Endothelial cell of umbilical vein (primary cell): ENCODE measurements at places on chromosomes 7 and 10. TPM values are rescaled to one million over a fixed set of nuclear protein-coding genes. Genes with fewer than 3 reads are reported as not detected.

DNA sequence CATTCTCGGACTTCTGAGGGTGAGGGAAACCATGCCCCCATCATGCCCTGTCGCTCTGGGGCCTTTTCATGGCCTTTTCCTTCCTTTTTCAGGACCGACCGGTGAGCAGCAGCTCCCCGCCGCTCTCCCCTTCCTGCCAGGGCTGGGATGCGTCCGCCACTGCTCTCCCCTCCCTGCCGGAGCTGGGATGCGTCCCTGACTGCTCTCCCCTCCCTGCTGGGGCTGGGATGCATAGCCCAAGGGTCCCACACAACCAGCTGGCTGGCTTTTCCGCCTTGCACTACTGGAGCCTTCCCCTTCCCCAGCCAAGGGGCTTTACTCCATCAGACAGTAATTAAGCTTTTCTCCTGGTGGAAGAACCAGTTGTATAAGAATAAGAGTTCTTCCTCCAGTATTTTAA, 129.7 kb upstream of the COBL start:
- H3K27me3 ChIP-seq, result no peaks in the 10 kb centered on the region
- no peak overlapping the region for H3K27ac ChIP-seq
- H3K36me3 ChIP-seq, result no peaks in the 10 kb centered on the region
- H3K4me1 ChIP-seq, result no peaks in the 10 kb centered on the region
- DNase-seq, result no peak

GRCh38 chr7:40760293-40760964, 625.6 kb downstream of the SUGCT start:
- H3K4me1 ChIP-seq, result no peaks in the 10 kb centered on the region
- H3K4me3 ChIP-seq, result no peak overlapping the region
- no peak for DNase-seq
- H3K36me3 ChIP-seq, result no peaks in the 10 kb centered on the region

The BAMBI gene
- 3.2 and 4.3 TPM in 2 replicates for total RNA-seq

The SUN3 gene
- not detected in 2 replicates for total RNA-seq

GRCh38 chr7:2785071-2785500, 59.0 kb downstream of the GNA12 start:
- no peaks in the 10 kb centered on the region for H3K27me3 ChIP-seq
- peaks cover 21% of the 10 kb centered on the region for H3K4me1 ChIP-seq
- no peak overlapping the region for H3K4me3 ChIP-seq
- peak; percentile 93 for DNase-seq

The GNAT3 gene
- not detected in 2 replicates for total RNA-seq

The EGR2 gene
- total RNA-seq, result 0.46 and 0.67 TPM in 2 replicates

GRCh38 chr7:3844540-3845151, 543.6 kb downstream of the SDK1 start:
- DNase-seq, result no peak
- H3K4me3 ChIP-seq, result no peak overlapping the region
- no peak overlapping the region for H3K27ac ChIP-seq
- H3K27me3 ChIP-seq, result no peaks in the 10 kb centered on the region

- no peaks in the 10 kb centered on the region for H3K4me1 ChIP-seq
- no peak overlapping the region for H3K4me3 ChIP-seq
- DNase-seq, result no peak
- H3K36me3 ChIP-seq, result no peaks in the 10 kb centered on the region
- no peaks in the 10 kb centered on the region for H3K27me3 ChIP-seq
Observed at GRCh38 chr7:86190351-86190750, 453.4 kb upstream of the GRM3 start.

DNA sequence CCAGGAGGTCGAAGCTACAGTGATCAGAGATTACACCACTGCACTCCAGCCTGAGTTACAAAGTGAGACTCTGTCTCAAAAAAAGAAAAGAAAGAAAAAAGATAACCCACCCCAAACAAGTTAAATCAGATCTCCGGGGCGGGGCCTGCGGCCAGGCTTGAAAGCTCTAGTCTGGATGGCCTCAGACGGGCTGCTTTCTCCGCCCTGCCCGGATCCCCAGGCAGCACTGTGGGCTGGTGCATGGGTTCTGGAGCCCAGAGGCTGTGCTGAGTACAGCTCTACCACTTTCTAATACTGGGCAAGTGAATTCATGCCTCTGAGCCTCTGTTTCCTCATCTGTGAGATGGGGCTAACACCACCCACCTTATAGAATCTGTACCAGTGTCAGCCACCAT, 83.7 kb downstream of the ZMIZ1 start:
- H3K36me3 ChIP-seq, result no peaks in the 10 kb centered on the region
- no peak for DNase-seq
- H3K27ac ChIP-seq, result peak overlapping the region; percentile 88
- no peak overlapping the region for H3K4me3 ChIP-seq
- peaks cover 76% of the 10 kb centered on the region for H3K4me1 ChIP-seq
- H3K27me3 ChIP-seq, result no peaks in the 10 kb centered on the region

DNA sequence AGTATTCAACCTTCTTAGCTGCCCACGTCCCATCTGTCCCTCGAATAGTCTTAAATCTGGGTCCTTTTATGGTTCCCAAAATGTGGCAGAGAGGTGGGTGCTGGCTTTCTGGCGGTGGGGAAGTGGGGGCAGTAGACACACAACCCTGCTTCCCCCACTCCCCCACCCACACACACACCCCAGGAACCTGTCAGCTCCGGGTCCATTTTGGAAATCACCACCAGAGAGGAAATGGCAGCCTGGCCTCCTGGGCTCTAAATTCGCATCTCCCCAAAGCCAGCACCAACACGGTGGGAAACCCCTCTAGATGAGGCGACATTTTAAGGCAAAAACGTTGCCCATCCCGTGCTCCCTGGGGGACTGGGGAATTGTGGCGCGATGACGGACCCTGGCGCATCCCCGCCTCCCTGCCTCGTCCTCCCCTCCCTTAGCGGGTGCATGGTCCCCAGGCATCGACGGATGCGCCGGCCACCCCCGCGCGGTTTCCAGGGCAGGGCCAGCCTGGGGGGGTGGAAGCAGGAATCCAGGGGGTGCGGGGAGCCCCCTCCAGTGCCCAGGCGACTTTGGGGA, 702 bp downstream of the TMEM130 start:
- DNase-seq, result no peak
- no peaks in the 10 kb centered on the region for H3K36me3 ChIP-seq
- no peak overlapping the region for H3K4me3 ChIP-seq
- peaks cover 23% of the 10 kb centered on the region for H3K27me3 ChIP-seq

The ODAD2 gene
- 4.4 and 7.8 TPM in 2 replicates for total RNA-seq

GRCh38 chr7:7264306-7265040, 82.1 kb downstream of the C1GALT1 start:
- no peak for DNase-seq
- no peaks in the 10 kb centered on the region for H3K27me3 ChIP-seq
- H3K4me1 ChIP-seq, result no peaks in the 10 kb centered on the region
- no peak overlapping the region for H3K27ac ChIP-seq

DNA sequence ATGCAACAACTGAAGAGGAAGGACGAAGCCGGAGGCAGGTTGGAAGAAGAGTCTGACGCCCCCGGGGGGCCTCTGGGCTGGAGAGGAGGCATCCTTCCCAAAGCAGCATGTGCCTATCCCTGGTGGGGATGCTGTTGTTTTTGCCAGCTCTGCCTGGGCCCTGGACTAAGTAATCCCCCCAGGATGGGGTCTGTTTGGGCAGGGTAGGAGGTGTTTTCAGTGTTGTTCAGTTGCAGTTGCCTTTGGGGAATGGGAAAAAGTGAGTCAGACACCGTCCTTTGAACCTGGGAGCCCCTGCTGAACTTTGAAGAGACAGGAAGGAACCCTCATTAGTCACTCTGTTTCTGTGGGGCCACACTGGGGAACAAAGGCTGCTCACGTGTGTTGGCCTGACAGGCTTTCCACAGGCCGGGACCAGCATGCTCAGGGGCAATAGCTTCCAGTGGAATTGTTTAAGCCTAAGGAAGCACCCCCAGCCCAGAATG, 35.2 kb upstream of the GDF10 start:
- no peaks in the 10 kb centered on the region for H3K36me3 ChIP-seq
- no peak overlapping the region for H3K27ac ChIP-seq
- H3K27me3 ChIP-seq, result no peaks in the 10 kb centered on the region
- DNase-seq, result peak; percentile 29
- H3K4me1 ChIP-seq, result no peaks in the 10 kb centered on the region

DNA sequence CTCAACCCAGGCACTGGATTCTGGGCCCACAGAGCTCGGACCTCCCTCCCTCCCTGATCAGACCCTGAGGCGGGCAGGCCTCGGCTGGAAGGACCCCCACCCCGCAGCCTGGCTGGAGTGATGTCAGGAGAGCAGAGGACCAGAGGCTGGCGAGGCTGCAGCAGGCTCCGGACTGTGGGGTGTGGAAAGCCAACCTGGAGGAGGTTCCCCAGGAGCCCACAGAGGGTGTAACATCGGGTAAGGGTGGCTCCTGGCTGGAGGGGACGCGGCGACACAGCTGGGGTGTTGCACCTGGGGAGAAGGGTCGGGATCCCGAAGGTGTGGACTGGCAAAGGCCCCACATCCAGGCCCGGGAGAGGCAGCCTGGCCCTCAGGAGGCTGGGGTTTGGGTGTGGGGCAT, 8.9 kb upstream of the MICALL2 start:
- no peak overlapping the region for H3K27ac ChIP-seq
- no peak for DNase-seq
- H3K4me3 ChIP-seq, result no peak overlapping the region
- peaks cover 26% of the 10 kb centered on the region for H3K36me3 ChIP-seq
- no peaks in the 10 kb centered on the region for H3K27me3 ChIP-seq
- H3K4me1 ChIP-seq, result no peaks in the 10 kb centered on the region

GRCh38 chr10:125265579-125265955, 105.2 kb upstream of the CTBP2 start:
- no peaks in the 10 kb centered on the region for H3K27me3 ChIP-seq
- no peaks in the 10 kb centered on the region for H3K4me1 ChIP-seq
- H3K27ac ChIP-seq, result no peak overlapping the region
- DNase-seq, result no peak

GRCh38 chr7:73434701-73435069, 1.1 kb downstream of the FZD9 start:
- peaks cover 3% of the 10 kb centered on the region for H3K36me3 ChIP-seq
- no peaks in the 10 kb centered on the region for H3K4me1 ChIP-seq
- no peak for DNase-seq
- H3K4me3 ChIP-seq, result no peak overlapping the region

GRCh38 chr10:43373461-43373860, 2.0 kb downstream of the FXYD4 start:
- H3K4me1 ChIP-seq, result no peaks in the 10 kb centered on the region
- H3K36me3 ChIP-seq, result no peaks in the 10 kb centered on the region
- H3K27me3 ChIP-seq, result no peaks in the 10 kb centered on the region
- no peak for DNase-seq
- no peak overlapping the region for H3K4me3 ChIP-seq
- H3K27ac ChIP-seq, result no peak overlapping the region

DNA sequence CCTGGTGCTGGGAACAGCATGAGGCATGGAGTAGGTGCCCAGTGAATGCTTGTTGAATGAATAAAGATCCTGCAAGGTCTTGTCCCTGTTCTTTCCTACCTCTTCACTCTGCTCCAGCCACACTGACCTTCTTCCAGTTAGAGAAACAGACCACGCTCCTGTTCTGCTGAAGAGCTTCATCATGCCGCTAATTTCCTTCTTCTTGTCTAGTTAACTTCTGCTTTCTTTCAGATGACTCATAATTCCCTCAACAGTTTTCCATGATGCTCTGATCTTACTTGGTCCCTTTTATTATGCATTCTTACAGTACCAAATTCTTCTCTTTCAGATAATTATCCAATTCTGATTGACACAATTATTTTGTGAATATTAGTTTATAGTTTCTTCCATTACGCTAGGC, 59.5 kb upstream of the C1QL3 start:
- no peak overlapping the region for H3K4me3 ChIP-seq
- no peaks in the 10 kb centered on the region for H3K4me1 ChIP-seq
- peaks cover 7% of the 10 kb centered on the region for H3K27me3 ChIP-seq

GRCh38 chr7:150376560-150376959, 2.6 kb upstream of the ZNF775 start:
- H3K4me1 ChIP-seq, result peaks cover 29% of the 10 kb centered on the region
- H3K36me3 ChIP-seq, result peaks cover 7% of the 10 kb centered on the region
- no peak overlapping the region for H3K4me3 ChIP-seq
- DNase-seq, result no peak

GRCh38 chr10:69336952-69337295, 58.6 kb downstream of the HK1 start:
- no peaks in the 10 kb centered on the region for H3K27me3 ChIP-seq
- no peak overlapping the region for H3K27ac ChIP-seq
- H3K4me3 ChIP-seq, result no peak overlapping the region
- no peak for DNase-seq

- no peak overlapping the region for H3K27ac ChIP-seq
- H3K27me3 ChIP-seq, result no peaks in the 10 kb centered on the region
- H3K4me3 ChIP-seq, result no peak overlapping the region
- no peaks in the 10 kb centered on the region for H3K4me1 ChIP-seq
Observed at GRCh38 chr10:47176903-47177868, 122.8 kb upstream of the GDF10 start.

- no peak overlapping the region for H3K4me3 ChIP-seq
- no peaks in the 10 kb centered on the region for H3K36me3 ChIP-seq
- H3K27ac ChIP-seq, result no peak overlapping the region
- DNase-seq, result no peak
- no peaks in the 10 kb centered on the region for H3K27me3 ChIP-seq
Observed at GRCh38 chr10:129936923-129937300, 27.2 kb downstream of the EBF3 start.

DNA sequence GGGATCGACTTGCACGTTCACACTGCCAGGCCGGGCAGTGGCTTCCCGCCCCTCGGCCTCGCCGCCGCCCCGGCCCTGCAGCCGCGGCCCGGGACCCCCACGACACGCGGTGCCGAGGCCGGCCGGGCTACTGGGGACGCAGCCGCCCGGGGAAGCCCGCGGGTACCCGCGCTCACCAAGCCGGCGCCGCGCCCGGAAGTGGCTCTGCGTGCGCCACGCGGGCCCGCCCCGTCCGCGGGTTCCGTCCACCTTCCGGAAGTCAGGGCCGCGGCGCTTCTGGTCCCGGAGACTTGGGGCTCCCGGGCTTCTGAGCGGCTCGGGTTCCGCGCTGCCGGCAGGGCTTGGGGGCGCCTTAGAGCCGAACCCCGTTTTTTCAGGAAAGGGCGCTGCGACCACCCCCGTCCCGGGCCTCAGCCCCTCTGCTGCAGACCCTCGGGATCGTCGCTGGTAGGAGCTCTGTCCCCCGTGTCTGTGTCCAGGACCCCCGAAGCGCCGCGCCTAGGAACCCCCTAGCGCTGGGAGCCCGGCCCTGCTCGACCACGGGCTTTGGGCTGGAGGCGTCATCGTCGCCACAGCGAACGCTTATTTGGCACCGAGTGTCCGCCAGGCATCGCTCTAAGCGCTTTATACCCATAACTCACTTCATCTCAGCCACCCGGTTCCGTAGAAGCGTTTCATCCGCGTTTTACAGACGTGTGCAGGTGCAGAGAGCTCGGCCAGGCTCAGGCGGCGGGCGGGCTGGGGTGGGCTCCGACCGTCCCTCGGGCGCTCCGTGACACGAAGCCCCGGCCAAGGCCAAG, at the start of gene PSMG3:
TSS of gene PSMG3 (minus strand) at position 200 of the 800 bp plus-strand sequence. CDS start 693 bp downstream, outside the sequence.
- H3K36me3 ChIP-seq, result peaks cover 11% of the 10 kb centered on the region
- peak within 1 kb of the TSS; percentile 90 for H3K4me3 ChIP-seq
- no peaks in the 10 kb centered on the region for H3K27me3 ChIP-seq
- peak within 1 kb of the TSS; percentile 93 for H3K27ac ChIP-seq
